ENCODE measurements at places on chromosomes 3 and 15. TPM values are rescaled to one million over a fixed set of nuclear protein-coding genes. Genes with fewer than 3 reads are reported as not detected.

The KLF15 gene
- 118 TPM for total RNA-seq

The SCAMP5 gene
- total RNA-seq = 0.47 TPM

- H3K36me3 ChIP-seq = no peaks in the 10 kb centered on the region
- H3K4me1 ChIP-seq = peaks cover 79% of the 10 kb centered on the region
- H3K27ac ChIP-seq = peak overlapping the region; percentile 96
- no peak for DNase-seq
- H3K27me3 ChIP-seq = no peaks in the 10 kb centered on the region
- H3K4me3 ChIP-seq = no peak overlapping the region
Observed at GRCh38 chr3:12560505-12561190, 3.8 kb downstream of the MKRN2 start.

GRCh38 chr15:64854041-64854440, 12.3 kb downstream of the PLEKHO2 start:
- H3K4me1 ChIP-seq = peaks cover 20% of the 10 kb centered on the region
- H3K27me3 ChIP-seq = no peaks in the 10 kb centered on the region
- no peak for DNase-seq
- no peak overlapping the region for H3K4me3 ChIP-seq
- no peaks in the 10 kb centered on the region for H3K36me3 ChIP-seq

- H3K27me3 ChIP-seq = no peaks in the 10 kb centered on the region
- no peaks in the 10 kb centered on the region for H3K36me3 ChIP-seq
- no peak overlapping the region for H3K4me3 ChIP-seq
- DNase-seq = no peak
- H3K27ac ChIP-seq = no peak overlapping the region
- no peaks in the 10 kb centered on the region for H3K4me1 ChIP-seq
Observed at GRCh38 chr3:127886231-127886955, 28.6 kb upstream of the KBTBD12 start.

DNA sequence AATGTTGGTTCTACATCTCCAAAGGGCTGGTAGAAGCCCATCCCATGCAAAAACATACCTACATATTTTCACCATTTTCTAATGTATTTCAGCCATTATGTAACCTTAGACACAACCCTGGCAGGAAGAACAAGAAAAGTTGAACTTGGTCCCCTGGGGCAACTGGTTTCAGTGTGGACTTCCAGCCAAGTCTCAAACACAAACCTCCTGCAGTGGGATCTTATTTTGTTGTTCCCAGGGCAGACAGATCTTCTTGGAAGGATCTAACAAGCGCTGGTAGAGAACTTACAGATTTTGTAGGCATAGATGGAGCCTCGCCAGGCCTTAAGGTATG, 96.3 kb downstream of the ADAMTS17 start:
- no peaks in the 10 kb centered on the region for H3K36me3 ChIP-seq
- H3K27me3 ChIP-seq = no peaks in the 10 kb centered on the region
- no peak for DNase-seq
- no peak overlapping the region for H3K27ac ChIP-seq

DNA sequence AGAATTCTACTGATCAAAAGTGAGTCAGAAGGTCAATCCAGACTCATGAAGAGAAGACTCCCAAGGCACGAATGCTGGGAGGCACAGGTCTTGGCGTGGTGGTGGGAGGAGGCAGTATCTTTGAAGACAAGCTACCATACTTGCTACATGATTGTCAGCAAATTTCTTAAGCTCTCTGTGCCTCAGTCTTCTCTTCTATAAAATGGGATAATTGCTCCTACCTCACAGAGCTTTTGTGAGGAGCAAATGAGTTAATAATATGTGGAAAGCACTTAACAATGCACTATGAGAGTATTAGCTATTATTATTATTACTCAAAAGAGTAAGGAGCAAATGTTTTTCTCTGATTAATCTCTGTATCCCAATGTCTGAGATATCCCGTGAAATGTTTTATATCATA, 36.2 kb downstream of the EHD4 start:
- no peak overlapping the region for H3K27ac ChIP-seq
- DNase-seq = no peak
- H3K4me1 ChIP-seq = peaks cover 28% of the 10 kb centered on the region
- no peaks in the 10 kb centered on the region for H3K36me3 ChIP-seq
- no peak overlapping the region for H3K4me3 ChIP-seq

- no peak for DNase-seq
- no peaks in the 10 kb centered on the region for H3K36me3 ChIP-seq
Observed at GRCh38 chr3:31244929-31245817, 287.6 kb upstream of the STT3B start.

The GRK7 gene
- 0.27 TPM for total RNA-seq

The FAM107A gene
- total RNA-seq = 21.1 TPM

- no peak overlapping the region for H3K4me3 ChIP-seq
- H3K27me3 ChIP-seq = no peaks in the 10 kb centered on the region
- no peak overlapping the region for H3K27ac ChIP-seq
Observed at GRCh38 chr15:77547801-77548588, 84.7 kb downstream of the LINGO1 start.
